ENCODE measurements at places on chromosomes 13 and 19.

DNA sequence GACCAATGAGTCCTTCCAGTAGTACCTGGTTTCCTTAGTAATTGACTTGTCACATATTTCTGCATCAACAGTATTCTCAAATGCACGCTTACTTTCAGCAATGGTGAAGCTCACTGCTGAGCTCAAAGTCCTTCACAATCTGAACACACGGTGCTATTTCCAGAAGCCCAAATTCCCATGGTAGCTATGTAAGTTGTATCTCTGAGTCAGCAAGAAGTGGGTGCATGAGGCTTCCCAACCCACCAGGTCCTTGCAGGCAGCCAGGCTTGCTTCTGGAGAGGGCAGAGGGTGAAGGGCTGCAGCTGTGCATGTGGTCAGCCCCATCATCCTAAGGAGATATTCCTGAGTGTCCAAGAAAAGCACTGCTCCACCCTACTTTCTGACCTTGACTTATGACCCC lies 25.7 kb downstream of the COL4A2 start:
- DNase-seq = no peak

- DNase-seq = no peak
Measured at GRCh38 chr19:1459479-1459878, 9.6 kb downstream of the APC2 start.

- DNase-seq = no peak
Measured at GRCh38 chr13:93976528-93976927, 503.0 kb downstream of the DCT start.

DNA sequence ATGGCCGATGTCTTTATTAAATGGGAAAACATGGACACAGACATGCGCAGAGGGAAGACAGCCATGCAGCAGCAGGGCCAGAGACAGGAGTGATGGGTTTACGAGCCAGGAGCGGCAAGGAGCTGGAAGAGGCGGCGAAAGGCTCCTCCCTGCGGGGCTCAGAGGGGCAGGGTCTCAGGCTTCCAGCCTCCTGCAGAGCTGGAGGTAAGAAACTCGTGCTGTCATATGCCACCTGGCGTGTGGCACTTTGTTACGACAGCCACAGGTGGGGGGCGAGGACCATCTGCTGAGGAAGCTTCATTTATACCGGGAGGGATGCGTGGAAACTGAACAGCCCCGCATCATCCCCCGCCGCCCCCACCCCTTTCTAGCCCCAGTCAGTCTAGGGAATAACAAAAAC lies 52.0 kb upstream of the SPACA7 start:
- no peak for DNase-seq

GRCh38 chr19:29645911-29646310 lies 19.4 kb upstream of the PLEKHF1 start:
- no peak for DNase-seq

DNA sequence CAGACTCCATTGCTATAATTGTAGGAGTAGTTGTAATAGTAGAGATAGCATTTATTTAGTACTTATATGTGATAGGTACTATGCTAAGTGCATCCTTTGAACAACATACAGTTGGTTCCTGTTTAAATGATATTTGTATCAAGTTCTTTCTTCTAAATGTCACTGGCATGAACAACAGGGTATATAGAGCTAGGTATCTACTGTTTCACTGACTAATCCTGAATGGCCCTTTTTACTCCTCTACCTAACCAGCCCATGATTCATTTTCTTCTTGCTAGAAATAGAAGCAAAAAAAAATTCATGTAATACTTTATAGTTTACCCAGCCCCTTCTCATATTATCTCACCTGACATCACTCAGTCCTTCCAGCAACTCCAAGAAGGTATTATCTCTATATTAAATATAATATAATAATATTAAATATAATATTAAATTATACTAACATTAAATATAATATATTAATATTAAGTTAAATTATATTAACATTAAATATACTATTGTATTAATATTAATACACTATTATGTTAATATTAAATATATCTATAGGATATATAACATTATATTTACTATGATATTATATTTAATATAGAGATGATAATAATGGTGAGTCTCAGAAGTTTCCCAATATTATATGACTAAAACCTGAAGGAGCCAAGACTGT lies 74.2 kb downstream of the FRY start:
- DNase-seq = no peak

DNA sequence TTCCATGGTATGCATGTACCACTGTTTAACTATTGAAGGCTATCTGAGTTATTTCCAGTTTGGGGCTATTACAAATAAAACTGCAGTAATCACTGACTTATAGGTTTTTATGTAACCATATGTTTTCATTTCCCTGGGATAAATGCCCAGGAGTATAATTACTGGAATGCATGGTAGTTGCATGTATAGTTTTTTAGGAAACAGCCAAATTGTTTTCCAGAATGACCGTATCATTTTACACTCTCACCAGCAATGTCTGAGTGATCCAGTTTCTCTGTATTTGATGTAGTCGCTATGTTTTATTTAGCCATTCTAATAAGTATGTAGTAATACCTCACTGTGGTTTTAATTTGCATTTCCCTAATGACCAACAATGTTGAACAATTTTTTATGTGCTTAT lies 42.0 kb downstream of the CYSLTR2 start:
- no peak for DNase-seq

- DNase-seq = no peak
Measured at GRCh38 chr13:45872566-45872965, 21.0 kb upstream of the SIAH3 start.

DNA sequence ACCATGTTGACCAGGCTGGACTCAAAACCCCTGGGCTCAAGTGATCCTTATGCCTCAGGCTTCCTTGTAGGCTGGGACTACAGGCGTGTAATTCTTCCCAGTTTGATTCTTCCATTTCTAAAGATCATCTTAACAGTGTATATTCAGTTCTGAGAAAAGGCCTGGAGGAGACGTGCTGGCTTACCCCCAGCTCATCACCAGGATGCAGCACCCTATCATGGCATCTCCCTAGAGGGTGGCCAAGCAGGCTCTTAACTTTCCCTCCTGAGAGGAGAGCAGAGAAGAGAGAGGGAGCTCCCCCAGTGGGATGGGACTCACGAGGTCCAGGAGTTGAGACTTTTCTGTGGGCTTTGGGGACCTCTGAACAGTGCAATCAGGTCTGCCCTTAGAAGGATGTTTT lies 2.1 kb upstream of the TUBA3C start:
- no peak for DNase-seq

- DNase-seq = no peak
Measured at GRCh38 chr13:52933547-52934210, 85.2 kb upstream of the PCDH8 start.

- no peak for DNase-seq
Measured at GRCh38 chr13:52712385-52712784, 27.2 kb downstream of the CNMD start.

- DNase-seq = no peak
Measured at GRCh38 chr19:2070436-2070827, 19.4 kb upstream of the MKNK2 start.
